HuH-7 (cell line): ENCODE measurements at places on chromosomes 4 and X.

DNA sequence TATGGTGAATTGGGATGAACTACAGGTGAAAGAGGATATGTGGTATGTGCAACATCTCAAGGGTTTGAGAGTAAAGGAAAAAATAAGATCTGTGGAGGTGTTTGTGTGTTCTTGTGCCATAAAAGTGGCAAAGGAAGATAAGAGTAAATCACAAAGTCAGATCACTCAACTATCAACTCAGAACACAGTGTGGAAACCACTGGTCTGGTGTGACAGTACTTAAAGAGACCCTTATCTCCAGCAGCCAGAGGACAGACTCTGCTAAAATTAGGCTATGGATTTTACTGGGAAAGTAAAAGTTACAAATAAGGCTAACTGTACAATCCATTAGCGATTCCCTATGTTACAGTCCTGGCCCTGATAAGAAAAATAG, 54.0 kb upstream of the PRDM8 start:
- no peak for DNase-seq

DNA sequence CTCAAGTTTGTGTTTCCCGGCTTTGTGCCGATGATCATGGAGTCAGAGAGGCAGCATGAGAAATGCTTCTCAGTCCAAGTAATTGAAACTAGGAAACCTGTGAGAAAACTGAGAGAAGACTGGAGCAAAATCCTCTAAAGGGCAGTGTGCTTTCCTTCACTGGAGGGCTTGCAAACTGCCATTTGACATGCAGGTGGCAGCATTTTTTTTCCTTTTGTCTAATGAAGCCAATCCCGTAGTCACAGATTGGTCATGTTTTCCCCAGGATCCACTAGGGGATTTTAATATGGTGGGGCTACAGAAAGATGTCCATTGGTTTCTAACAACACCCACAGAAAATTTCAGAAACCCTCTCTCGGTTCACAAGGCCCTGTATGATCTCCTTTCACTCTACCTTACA, 117.4 kb upstream of the NUDT10 start:
- DNase-seq: no peak

DNA sequence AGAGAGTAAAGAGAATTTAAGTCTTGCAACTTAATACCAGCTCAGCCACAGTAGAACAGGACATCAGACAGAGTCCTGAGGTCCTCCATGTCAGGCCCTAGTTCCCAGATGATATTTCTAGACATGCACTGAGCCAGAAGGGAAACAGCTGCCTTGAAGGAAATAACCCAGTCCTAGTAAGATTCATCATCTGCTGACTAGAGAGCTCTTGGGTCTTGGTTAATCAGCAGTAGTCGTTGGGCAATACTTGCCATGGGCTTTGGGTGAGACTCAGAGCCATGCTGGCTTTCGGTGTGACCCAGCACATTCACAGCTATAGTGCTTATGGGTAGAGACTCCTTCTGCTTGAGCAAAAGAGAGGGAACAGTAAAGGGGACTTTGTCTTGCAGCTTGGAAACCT, 379.1 kb downstream of the AR start:
- DNase-seq: no peak

- DNase-seq: no peak
Observed at GRCh38 chr4:69124941-69125340, 28.7 kb downstream of the UGT2B7 start.

DNA sequence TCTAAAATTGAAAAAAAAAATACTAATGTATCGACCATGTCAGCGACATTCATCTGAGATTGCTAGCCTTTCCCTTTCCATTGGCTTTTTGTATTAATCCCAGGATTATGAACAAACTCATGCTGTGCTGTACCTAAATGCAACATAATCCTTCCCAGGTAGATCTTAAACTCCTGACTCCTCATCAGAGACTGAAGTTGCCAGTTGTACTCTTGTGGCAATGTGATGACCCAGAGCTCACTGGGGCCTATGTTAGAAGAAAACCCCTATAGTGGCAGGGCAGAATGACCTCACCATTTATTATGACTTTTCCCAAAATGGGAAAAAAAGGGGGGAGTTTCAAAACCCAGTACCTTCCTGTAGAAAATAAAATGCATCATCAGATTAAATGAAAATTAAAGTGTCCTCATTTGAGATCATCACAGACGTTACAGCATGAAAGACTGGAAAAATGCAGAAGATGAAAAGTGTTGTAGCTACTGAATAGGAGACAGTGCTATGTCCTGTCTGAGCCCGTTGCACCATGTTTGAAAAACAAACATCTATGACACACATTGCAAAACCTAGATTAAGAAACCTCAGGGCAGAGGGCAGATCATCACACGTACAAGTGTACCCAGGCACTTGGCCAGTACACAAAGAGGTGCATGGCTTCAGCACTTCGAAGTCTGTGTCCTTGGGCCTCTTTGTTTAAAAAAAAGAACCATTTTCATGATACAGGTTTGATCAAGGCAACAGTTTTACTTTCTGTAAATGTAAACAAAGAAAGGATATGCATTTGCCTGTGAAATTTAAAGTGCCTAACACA, 6.8 kb upstream of the ACSL4 start:
- peak; percentile 47 for DNase-seq

- DNase-seq: no peak
Observed at GRCh38 chrX:99588936-99589335, 821.1 kb downstream of the PCDH19 start.

DNA sequence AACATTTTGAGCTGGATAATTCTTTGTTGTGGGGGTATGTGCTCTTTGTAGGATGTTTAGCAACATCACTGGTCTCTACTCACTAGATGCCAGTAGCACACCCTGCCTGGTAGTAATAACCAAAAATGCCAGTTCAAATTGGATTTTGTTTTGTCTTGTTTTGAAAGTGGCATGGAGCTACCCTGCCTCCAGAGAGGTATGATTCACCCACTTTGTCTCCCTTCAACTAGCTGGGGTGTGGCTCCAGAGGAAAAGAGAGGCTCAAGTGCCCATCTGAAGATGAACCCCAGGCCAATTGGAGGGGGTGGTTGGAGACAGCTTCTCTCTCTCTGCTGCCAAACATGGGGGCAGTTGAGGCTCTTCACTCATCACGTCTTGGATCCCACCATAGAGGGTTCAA, 34.5 kb downstream of the NIPAL1 start:
- DNase-seq: no peak

- no peak for DNase-seq
Observed at GRCh38 chr4:8739820-8740665, 131.6 kb downstream of the HMX1 start.

- no peak for DNase-seq
Observed at GRCh38 chrX:126485409-126485808, 67.2 kb downstream of the DCAF12L1 start.

- DNase-seq: no peak
Observed at GRCh38 chr4:160814726-160815125, 1349.1 kb downstream of the FSTL5 start.

DNA sequence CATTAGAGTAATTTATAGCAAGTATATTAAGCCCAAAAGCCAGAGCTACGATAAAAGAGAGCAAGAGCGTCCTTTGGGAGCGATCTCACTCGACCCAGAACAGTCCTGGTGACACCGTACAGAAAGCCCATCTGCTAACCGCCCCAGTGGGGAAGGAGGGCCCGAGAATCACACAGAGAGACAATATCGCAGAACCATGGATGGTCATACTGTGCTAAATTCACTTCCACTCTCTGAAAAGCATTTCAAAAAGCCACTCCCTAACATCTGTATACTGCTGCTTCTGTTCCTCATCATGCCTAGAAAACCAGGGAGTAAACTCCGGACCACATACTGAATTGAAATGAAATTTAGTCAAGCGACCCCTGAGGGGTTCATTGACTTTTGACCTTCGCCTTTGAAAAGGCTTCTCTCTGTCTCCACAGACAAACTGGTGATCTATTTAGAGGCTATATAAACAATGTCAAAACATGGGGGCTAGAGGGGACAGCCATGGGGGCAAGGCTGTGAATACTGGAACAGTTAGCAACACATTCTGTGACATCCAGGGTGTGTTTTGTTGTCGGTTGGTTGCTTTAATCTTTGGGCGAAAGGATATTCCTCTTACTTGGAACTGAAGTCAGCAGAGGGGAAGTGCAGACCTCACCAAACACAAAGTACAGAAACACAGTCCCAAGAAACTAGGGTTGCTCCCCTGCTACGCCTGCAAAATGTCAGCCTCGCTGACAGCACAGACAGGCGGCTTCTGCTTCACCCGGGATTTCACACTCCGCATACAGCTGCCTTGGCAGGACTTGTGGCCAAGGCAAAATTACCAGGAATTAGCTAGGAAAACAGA, 129.0 kb upstream of the RASGEF1B start:
- DNase-seq: no peak

GRCh38 chr4:74262522-74262921, 45.7 kb upstream of the EPGN start:
- DNase-seq: no peak

GRCh38 chrX:137896123-137896522, 330.2 kb downstream of the ZIC3 start:
- DNase-seq: no peak

DNA sequence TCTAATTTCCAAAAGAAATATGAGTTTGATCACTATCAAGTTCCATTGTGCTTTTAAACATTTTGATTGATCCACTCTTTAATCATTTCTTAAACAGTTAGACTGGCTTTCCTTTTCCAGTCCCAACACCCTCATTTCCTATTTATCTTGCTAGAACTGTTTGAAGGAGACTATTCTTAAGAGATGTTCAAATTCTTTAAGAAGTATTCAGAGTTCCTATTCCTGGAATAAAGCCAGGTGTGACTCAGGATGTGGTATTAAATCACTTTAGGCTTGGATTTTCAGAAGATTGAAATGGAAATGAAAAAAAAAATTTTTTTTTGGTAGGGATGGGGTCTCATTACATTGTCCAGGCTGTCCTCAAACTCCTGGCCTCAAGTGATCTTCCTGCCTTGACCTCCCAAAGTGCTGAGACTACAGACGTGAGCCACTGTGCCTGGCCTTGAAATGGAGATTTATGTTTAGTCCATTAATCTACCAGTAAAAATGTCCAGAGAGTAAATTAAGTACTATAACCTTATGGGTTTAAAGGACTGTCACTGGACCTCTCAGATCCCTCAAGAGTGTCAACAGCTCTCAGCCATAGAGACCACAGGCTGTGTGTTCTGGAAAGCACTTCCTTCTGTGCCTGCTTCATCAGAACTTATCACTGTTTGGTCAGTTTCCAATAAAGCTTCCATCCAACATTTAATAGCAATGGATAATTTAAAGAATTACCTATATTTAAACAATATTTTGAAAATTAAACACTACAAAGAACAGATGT, 90.7 kb downstream of the CDS1 start:
- DNase-seq: no peak

- no peak for DNase-seq
Observed at GRCh38 chr4:3818371-3818770, 52.2 kb downstream of the ADRA2C start.

DNA sequence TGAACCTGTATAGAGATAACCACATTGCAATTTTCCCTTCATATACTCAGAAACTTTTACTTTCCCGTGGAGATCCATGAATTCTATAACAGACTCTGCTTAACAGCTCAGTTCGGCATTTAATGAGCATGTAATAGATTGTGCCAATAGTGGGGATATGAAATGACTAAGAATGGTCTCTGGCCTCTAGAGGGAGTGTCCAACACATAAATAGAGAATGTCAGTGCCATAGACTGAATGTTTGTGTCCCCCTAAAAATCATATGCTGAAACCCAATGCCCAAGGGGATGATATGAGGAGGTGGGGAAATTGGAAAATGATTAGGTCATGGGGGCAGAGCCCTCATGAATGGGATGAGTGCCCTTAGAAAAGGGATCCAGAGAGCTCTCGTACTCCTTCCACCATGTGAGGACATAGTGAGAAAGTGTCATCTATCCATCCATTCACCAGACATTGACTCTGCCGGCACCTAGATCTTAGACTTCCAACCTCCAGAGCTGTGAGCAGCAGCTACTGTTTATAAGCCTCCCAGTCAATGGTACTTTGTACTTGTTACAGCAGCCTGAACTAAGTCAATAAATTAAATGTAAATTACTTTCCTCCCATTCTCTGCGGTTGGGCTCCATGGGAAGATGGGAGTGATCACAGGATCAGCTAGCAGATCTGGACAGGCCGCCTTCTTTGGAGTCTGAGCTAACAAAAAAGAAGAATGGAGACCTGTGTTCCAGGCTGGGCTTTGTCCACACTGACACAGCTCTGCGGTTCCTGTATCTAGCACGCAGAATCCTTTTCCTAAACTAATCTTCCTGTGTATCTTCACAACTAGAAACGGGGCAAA, 28.1 kb upstream of the HPSE start:
- peak; percentile 6 for DNase-seq

GRCh38 chr4:93396272-93396671, 432.3 kb upstream of the ATOH1 start:
- no peak for DNase-seq

- no peak for DNase-seq
Observed at GRCh38 chr4:120443116-120443515, 376.5 kb upstream of the MAD2L1 start.

DNA sequence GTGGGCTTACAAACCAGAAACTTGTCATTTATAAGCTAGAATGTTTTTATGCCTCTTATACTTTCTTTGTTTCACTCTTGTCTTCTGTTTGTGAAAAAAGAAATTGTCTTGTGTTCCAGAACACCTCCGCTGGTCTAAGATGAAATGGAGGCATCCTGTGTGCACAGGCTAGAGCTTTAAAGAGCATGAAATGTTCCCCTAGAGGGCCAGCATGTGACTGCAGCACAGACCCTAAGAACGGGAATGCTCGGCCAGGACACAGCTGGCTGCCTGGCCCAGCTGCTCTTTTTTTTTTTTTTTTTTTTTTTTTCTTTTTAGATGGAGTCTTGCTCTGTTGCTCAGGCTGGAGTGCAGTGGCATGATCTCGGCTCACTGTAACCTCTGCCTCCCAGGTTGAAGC, 33.6 kb downstream of the SETD7 start:
- DNase-seq: no peak

DNA sequence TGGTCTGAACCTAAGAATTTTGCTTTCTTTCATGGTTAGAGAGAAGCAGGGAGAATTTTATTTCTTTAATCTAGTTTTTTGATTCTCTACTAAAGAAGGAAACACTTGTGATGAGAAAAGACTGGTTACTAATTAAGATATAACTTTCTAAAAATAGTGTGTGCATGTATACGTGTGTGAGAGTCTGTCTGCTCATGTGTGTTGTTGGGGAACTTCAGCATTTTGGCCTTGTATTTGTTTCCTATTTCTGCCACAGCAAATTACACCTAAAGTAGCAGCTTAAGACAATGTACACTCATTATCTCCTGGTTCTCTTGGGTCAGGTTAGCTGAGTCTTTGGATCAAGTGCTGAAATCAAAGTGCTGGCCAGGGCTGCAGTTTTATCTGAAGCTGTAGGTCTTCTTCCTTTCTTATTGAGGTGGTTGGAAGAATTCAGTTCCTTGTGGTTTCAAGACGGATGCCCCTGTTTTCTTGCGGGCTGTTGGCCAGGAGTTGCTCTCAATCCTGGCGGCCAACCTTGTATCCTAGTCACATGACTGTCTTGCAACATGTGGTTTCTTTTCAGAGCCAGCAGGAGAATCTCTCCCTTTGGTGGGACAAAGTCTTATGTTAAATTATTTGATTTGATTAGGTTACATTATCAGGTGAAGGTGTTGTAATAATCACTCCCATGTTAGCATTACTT, 188.4 kb upstream of the CLNK start:
- no peak for DNase-seq

- no peak for DNase-seq
Observed at GRCh38 chrX:21930986-21931385, 9.5 kb upstream of the SMS start.
